ENCODE measurements at places on chromosomes 7 and 10.

- no peak for DNase-seq
Measured at GRCh38 chr10:73433538-73433867, at the start of gene MSS51. Gene MSS51, minus strand, starts transcription at chr10:73433561. Its CDS starts 5,277 bp downstream, at chr10:73428284.

- DNase-seq: no peak
Measured at GRCh38 chr7:157813741-157814661, 477.2 kb downstream of the DNAJB6 start.

DNA sequence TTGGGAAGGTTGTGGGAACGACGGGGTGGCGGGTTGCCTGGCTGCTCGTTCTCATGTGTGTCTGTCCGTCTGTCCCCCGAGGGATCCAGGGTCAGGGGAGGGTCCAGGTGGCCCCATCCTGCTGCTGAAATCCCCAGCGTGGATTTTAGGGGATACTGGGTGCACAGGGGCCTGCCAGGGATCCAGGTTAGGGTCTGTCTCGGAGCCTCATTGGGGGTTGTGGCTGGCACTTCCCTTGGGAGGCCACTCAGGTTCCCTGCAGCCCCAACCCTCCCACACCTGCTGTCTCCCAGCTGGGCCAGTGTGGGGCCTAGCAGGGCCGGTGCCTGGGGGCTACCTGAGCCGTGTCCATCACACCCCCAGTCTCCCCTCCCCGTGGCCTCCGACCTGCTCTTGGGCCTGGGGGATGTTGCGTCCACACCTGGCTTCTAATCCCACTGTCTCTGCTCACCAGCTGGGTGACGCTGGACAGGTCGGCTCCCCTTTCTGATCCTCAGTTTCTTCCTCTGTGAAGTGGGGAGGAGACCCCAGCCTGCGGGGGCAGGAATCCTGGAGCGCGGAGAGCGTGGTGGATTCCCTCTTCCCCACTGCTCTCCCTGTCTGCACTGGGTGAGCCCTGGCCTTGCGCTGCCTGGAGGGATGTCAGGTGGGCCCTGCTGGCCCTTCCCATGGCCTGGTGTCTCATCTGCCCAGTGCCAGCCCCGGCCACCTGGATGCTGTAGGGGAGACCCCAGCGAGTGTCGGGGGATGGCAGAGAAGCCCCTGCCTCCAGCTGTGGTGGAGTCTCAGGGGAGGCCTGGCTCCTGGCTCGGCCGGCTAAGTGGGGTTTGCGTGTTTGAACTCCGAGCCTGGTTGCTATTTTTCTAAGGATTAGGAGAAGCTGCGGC, 81.6 kb downstream of the UNCX start:
- DNase-seq: no peak

DNA sequence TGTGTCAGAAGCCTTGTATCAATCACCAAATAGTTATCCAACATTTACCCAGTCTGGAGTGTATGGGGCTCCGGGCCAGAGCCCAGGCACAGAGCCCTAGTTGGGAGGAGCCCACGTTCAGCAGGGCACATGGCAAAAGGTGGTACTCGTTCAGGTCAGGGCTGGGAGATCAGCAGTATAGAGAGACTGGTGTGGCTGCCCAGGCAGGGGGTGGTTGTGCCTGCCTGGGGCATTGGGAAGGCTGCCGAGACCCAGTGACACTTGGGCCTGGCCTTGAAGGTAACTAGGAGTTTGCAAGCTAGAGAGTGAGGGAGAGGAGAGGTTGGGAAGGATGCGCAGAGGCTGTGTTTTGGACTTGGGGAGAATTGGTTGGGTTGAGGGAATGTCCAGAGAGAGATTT, 48.9 kb upstream of the IGFBP3 start:
- DNase-seq: no peak

DNA sequence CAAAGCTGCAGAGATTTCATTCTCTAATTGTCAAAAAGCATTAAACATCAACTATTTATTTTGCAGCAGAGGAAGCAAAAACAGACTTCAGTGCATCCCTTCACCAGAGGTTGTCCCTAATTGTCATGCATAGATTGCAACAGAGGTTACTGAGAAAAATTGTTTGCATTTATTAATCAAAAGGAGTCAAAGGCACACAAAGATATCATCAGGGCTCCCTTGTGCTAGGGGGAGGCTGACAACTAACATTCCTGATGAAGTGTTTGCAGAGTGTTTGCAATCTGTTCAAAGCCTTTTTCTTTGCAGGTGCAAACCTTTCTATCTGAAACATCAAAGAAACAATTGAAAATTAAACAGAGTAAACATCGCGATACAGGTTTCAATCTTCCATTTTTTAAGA, 227.5 kb downstream of the TEX36 start:
- no peak for DNase-seq

GRCh38 chr7:28328146-28328545, 84.2 kb upstream of the CREB5 start:
- DNase-seq: no peak

DNA sequence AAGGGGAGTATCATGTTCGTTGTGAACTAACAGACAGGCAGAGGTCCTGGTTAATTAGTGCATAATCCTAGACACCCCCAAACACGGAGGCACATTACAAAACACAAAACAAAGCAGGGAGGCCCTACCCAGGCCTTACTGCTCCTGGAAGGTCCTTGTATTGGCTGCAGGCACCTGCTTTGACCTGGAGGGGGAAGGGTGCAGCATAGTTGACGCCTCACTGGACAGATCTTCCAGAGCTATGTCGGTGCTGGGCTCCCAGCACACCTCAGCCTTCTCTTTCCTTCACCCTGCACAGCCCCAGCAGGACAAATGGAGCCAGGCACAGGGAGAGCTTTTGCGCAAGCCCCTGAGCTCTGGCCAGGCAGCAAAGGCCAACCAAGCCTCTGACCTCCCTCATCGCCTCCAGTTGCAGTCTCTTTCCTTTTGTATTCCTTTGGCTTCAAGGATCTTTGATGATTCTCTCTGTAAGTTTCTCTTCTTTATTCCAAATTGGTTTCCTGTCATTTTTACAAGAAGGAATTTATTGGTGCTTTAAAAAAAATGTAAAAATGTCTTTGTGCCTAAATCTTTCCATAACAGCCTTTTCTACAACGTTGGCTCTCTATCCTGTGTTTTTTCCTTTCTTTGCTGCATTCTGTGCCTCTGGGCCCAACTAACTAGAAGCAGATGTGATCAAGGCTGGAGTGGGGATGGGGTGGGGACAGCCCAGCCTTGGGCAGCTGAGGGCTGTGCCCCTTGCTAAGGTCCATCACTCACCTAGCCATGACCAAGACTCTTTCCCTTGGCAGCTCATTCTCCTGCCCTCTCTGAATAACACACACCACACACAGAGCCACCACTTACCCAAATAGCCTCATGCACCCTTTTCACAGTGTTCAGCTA, 317.1 kb upstream of the NPVF start:
- DNase-seq: no peak

DNA sequence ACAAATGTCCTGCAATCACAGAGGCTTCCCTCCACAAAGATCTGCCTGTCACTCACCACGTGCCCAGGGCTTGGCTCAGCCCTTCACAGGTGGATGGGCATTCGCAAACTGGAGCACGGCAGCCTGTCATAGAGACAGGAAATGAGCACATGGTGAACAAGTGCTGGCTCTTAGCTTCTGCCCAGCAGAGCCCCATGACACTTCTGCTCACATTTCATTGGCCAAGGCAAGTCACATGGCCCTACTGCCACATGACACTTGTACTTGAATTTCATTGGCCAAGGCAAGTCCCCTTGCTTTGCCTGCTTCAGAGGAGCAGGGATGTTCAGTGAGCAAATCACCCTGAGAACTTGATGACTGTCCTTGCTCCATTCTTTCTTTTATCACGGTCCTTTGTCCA, 110.8 kb upstream of the PPP2R2D start:
- no peak for DNase-seq

DNA sequence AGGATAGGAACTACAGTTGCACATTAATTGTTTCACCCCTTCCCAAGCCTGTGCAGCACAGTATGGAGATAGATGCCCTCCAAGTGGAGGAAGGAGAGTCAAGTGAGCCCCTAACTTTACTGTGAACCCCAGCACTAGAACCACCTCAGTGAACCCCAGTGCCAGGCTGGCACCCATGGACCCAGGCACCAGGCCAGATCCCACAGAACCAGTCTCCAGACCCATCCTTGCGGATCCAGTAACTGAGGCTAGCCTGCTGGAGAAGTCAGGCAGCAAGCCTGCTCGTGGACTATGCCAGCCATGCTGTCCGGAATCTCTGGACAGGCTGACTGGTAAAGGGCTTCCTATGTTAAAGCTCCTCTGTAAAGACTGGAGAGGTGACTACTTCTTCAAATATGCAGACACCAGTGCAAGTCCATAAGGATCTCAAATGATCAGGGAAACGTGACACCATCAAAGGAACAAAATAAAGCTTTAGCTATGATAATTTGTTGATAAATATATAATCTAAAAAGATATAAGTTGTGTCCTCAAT, 27.7 kb downstream of the SHOC2 start:
- DNase-seq: no peak

- DNase-seq: no peak
Measured at GRCh38 chr10:100881556-100882213, 31.1 kb upstream of the SLF2 start.

GRCh38 chr10:63145782-63146181, 12.7 kb downstream of the NRBF2 start:
- DNase-seq: peak; percentile 17

DNA sequence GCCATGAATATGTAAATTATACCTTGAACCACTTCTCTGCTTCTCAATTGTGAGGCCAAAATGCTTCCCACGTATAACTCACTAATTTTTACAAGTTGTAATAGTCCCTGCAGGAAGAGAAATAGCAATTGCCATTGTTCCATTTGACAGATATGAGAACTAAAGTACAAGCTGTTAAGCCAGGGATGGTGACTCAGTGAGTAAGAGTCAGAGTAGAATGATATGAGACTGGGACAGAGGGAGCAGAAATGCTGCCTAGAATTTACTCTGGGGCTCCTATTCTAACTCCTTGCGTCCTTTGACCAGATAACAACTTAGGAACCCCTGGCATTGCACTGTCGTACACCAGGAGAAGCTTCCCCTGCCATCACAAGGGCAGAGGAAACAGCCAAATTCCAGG, 45.1 kb upstream of the SEPTIN7 start:
- DNase-seq: no peak

DNA sequence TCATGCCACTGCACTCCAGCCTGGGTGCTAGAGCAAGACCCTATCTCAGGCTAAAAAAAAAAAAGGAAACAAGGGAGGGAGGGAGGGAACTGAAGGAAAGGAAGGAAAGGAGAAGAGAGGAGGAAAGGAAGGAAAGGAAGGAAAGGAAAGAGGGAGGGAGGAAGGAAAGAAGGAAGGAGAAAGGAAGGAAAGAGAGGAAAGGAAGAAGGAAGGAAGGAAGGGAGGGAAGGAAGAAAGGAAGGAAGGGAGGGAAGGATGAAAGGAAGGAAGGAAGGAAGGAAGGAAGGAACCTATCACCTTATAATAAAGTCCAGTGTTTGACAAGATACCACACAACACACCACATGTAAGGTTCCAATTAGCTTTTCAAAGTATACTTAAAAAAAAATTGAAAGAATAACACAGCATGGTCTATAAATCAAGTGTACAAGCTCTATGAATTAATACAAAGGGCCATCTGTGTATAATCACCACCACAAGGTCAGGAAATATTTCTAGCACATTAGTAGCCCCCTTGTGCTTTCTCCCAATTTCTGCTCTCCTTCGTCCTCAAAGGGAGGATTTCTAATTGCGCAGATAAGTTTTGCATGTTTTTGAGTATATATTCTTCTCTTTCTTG, 26.4 kb downstream of the RNF216 start:
- no peak for DNase-seq

DNA sequence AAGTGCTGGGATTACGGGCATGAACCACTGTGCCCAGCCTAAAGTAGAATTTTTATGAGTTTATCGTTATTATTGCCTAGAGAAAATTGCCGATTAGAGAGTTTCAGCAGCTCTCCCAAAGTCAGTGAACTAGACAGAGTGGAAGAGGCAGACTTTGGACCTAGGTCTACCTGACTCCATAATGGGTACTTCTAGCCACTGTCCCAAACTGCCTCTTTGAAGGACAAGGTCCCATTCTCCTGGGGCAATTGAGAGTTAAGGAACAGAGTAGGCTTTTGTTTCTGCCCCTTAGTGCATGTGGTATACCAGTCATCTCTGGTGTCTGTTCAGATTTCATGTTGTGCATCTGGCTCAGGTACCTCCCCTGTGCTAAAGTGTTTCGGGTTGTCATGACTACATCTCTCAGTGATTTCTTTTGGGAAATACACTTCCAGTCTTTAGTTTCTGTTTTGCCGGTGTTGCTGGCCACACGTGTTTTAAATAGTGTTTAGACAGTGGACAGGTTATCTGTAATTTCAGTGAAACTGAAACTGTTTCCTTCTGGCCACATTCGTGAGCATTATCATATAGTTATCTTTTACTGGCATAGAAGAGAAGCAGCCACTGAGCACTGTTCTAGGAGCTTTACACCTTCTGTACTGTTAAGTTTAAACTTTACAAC, 4.7 kb downstream of the TMEM236 start:
- DNase-seq: no peak

DNA sequence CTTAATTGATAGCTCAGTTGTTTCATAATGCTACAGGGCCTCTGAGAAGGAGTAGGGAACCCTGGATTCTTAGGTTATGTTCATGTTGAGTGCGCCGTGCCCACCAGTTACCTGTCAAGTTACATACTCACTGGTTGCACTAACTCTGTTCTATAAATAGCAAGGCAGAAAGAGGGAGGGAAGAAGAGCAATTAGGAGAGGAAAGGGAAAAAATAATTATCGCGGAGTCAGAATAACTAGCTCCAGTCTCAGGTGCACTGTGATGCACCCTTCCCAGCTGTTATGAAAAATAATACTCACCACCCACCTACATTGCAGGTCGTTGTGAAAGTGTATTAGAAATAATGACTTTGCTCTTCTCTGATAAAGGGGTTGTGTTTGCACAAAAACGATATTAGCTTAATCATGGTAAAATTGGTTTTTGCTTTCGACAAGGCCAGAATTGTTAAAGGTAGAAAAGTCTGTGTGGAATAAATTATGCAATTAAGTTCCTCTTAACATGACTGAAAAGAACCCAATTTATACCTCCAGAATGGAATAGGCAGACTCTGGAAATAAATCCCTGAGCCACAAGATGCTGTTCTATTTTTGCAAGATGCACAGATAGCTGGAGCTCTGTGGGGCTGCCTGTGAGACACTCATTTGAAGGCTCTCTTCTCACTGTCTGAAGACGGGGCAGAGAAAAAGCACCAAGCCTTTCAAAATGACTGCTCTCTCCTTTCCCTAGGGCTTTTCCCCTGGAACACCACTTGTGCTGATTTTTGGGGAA, 137.6 kb upstream of the PITRM1 start:
- no peak for DNase-seq

- DNase-seq: no peak
Measured at GRCh38 chr7:100546129-100546925, 7.3 kb downstream of the AGFG2 start.

DNA sequence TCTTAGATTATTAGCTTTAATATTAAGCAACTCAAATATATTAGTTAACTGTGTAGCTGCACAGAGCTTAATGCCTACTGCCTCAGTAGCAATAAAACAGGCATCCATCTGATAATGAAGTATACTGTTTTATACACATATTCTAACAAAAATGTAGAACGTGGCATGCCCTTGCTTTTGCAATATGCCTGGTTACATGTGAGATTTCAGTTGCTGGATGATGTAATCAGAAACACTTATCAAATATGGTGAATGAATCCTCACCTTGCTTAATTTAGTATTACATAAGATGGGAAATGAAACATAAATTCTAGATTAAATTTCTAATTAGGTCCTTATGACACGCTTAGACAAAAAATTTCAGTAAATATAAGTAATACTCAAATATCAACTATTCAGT, 8.0 kb downstream of the DNAJC1 start:
- no peak for DNase-seq
